ENCODE measurements at places on chromosomes 13 and 19.

- no peak for DNase-seq
These were observed 6.4 kb downstream of the YIPF2 start for GRCh38 chr19:10921910-10922637.

GRCh38 chr19:5202553-5202952 lies 138.1 kb downstream of the PTPRS start:
- DNase-seq = no peak

- peak; percentile 76 for DNase-seq
These were observed 710 bp upstream of the BTBD2 start for GRCh38 chr19:2016041-2016807.

DNA sequence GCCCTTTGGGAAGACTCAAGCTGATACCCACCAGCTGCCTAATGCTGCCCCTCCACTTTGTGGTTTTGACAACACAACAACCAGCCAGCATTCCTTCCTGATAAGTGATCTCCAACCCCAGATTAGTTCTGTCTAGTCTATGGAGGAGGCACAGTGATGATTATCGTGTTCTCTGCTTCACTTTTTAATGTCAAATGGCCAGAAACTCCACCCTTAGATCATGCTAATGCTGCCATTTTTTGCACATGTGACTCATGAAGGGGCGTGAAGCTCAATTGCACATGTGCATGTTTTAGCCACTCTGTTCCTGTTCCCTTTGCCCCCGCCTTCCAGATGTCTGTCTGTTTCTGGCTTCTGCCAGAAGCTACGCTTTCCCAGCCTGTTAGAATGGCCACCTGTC lies 199.8 kb downstream of the COG6 start:
- no peak for DNase-seq

GRCh38 chr13:41212881-41213280 lies 18.5 kb upstream of the KBTBD7 start:
- no peak for DNase-seq

GRCh38 chr13:112687836-112688559 lies 1.8 kb upstream of the ATP11A start:
- DNase-seq = no peak

- no peak for DNase-seq
These were observed 246.1 kb downstream of the UQCRFS1 start for GRCh38 chr19:28966737-28967399.

GRCh38 chr13:109271061-109271460 lies 515.3 kb downstream of the IRS2 start:
- DNase-seq = no peak

DNA sequence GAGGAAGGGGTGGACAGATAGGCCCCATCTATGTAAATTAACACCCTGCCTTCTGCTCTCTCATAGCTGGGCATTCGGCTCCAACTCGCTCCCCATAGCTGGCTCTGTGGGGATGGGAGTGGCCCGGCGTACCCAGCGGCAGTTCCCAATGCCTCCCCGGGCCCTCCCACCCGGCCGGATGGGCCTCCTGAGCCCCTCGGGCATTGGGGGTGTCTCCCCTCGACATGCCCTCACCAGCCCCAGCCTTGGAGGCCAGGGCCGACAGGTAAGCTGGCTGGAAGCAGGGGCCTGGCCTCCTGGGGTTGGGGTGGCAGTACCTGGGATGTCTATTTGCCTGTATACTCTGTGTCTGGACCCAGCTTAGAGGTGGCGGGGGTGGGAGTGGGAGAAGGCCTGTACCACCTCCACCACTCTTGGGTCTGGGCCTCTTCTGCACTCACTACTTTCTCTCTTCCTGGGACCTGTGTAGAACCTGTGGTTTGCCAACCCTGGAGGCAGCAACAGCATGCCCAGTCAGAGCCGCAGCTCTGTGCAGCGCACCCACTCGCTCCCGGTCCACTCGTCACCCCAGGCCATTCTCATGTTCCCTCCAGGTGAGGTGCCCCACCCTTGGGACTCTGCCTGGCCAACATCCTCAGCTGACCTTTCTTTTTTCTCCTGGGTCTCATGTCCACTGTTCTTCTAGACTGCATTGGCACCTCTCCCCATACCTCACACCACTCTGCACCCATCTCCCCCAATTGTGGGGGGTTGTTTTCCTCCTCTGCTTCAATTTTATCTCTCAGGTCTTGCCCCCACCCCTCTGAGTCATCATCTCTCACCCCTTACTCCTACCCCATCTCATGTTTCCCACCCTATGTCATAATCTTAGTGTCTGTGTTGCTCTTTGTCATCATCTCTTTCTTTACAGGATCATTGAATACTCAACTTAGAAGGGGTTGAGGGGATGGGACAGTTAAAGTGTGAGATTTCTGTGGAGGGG lies 10.1 kb downstream of the PAF1 start:
- no peak for DNase-seq

Data from ACHN (cell line).